ENCODE measurements at places on chromosomes 6 and 20. TPM values are rescaled to one million over a fixed set of nuclear protein-coding genes. Genes with fewer than 3 reads are reported as not detected.

The CENPQ gene
- total RNA-seq: not detected

DNA sequence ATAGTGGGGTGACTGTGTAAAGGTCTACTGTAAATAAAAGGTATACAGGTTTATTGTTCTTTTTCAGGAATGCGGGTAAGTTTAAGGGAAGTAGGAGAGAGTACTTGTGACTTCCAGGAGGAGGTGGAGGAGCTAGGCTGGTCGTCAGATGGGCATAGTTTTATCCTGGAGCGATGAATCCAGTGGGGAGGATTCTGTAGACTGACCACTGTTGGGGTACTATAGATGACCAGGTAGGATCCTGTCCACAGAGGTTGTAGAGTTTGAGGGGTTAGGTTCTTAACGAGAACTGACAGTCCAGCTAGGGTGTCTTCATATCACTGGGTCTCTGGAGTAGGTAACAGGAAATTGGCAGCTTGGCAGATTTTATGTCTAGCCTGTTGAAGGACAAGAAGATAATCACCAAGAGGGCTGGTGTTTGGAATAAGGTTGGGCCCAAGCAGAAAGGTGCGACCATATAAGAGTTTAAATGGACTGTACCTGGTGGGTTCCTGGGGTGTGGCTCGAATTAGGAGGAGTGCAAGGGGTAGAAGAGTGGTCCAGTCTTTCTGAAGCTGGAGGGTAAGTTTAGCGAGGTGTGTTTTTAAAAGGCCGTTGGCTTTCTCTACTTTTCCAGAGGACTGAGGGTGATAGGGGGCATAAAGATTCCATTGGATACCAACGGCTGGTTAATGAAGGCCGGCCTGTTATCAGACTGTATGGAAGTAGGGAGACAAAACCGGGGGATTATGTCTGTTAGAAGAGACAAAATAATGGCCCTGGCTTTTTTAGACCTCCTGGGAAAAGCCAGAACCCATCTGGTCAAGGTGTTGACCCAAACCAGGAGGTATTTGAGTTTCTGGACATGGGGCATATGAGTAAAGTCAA, 751.3 kb upstream of the ADGRB3 start:
- no peak for DNase-seq

GRCh38 chr6:40500227-40500626, 86.9 kb downstream of the LRFN2 start:
- DNase-seq: no peak

The TBX18 gene
- 81.0 TPM for total RNA-seq

GRCh38 chr6:72963946-72964345, 261.4 kb downstream of the KHDC1L start:
- DNase-seq: no peak

DNA sequence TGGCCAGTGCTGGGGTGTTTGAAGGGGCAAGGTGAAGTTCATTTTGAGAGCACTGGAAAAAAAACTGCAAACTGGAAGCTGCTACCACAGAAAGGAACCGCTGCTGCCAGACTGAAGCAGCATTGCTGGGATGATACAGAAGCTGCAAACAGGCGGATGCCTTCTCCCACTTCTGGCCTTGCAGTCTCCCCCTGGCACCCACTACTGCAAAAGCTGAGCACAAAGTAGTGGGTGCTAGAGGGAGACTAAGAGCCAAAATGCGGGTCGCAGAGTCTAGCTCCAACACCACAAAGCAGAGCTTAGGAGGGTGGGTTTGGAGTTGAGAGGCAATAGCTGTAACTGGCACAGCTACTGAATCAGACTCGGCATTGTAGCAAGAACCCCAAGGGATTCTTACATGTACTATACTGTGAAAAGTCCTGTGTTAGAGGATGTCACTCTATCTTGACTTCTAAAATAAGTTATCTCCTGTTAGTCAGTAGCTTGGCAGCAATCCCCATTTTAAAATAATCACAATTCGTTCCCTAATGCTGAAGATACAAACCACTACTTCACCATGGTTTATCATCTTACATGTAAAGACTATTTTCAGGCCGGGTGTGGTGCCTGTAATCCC, 44.0 kb upstream of the COL21A1 start:
- no peak for DNase-seq

DNA sequence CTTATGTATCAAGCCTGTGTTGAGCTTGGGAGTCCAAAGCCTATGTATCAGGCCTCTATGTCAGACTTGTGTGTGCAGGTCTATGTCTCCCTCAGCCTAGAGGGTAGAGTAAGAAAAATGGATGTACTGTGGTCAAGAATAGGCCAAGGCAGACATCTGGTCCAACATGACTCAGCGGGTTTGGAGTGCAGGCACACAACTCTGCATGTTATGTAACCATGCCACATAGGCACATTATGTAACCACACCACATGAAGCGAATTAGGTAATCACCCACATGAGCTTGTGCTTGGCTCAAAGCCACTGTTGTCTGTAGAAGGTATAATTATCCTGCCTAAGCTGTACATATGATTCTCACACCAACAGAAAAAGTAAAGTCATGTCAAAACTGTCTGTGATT, 1190.5 kb upstream of the EYS start:
- no peak for DNase-seq
